ENCODE measurements at places on chromosomes 4 and X.

DNA sequence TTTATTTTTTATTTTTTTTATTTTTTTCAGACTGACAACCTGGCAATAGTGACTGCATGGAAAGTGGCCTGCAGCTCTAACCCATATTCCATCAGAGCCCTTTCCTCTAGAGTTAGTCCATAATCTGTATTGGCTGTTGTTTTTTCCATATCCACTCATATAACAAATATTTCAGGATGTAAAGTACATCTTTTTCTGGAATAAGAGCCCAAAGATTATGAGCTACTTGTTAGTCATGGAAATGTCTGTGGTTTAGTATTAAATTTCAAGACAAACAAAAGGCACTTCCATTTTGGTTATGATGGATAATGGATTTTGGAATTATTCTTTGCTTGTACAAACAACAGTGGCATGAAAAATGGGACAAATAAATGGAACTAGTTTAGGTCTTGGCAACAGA lies 296.0 kb upstream of the HS3ST1 start:
- no peak for DNase-seq

- DNase-seq: no peak
Observed at GRCh38 chr4:48127231-48127630, 6.8 kb downstream of the TXK start.

- DNase-seq: no peak
Observed at GRCh38 chr4:147865926-147866325, 134.0 kb downstream of the ARHGAP10 start.

DNA sequence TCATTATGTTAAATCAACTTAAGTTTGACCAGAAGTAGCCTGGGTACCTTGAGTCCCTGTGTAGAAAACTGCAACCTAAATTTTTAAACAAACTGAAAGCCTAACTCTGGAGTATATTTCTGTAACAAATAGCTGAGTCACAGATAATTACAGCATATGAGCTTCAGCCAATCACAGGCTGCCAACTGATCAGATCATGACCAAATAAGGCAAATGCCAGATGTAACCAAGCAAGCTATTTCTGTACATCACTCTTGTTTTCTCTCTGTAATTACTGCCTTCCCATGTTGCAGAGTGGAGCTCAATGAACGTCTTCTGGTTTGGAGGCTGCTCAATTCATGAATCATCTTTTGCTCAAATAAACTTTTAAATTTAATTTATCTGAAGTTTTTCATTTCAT lies 980.9 kb upstream of the DIAPH2 start:
- no peak for DNase-seq

DNA sequence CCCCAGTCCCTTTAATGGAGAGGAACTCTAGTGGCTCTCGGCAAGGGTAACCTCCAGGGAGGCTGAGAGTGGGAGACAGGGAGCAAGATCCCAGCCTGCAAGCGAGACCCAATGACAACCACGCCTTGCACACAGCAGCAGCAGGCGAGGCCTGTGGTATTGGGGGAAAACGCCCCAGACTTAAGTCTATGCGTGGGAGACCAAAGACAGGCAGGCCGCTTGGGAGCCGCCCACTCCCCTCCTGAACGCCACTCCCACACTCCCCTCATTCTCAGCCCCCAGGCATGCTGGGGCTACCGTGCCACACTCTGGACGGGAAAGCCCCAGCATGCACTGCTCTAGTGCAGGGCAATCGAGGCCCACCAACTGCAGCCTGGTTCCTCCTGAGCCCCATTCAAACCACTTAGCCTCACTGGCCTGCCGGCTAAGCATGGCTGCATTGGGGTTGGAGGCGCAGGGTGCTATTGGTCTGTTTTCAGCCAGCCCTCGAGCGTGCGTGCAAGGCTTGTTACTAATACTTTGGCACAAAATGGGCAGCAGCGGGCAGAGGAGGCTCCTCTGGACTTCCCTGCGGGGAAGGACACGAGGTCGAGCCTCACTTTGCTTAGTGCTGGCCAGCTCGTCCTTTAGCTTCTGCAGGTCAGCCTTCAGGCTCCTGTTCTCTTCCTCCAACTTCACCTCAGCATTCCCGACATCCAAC lies 14.8 kb downstream of the SLC6A8 start:
- DNase-seq: no peak

GRCh38 chr4:2837110-2837903 lies 6.3 kb upstream of the ADD1 start:
- peak; percentile 45 for DNase-seq

DNA sequence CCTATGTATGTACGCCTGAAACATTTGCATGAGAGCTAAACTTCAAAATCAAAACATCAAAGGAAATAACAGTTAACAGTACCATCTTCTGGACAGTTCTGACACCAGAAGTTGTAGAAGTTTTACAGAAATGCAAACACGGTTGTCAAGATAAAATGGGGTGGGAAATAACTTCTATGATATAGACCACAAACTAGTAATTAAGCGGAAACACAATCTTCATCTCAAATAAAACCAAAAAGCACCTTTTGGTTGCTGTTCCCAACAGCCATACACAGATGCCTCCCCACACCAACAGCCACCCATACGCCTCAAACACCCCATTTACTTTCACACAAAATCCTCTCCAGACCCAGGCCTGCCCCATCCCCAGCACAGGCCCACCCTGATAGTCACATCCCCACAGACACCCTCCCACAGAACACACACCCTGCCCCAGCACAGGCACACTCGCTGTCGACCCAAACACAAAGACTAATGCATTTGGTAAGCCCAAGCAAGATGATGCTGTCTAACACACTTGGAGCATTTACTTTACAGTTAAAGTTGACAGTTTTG lies 64.3 kb downstream of the TAPT1 start:
- no peak for DNase-seq

DNA sequence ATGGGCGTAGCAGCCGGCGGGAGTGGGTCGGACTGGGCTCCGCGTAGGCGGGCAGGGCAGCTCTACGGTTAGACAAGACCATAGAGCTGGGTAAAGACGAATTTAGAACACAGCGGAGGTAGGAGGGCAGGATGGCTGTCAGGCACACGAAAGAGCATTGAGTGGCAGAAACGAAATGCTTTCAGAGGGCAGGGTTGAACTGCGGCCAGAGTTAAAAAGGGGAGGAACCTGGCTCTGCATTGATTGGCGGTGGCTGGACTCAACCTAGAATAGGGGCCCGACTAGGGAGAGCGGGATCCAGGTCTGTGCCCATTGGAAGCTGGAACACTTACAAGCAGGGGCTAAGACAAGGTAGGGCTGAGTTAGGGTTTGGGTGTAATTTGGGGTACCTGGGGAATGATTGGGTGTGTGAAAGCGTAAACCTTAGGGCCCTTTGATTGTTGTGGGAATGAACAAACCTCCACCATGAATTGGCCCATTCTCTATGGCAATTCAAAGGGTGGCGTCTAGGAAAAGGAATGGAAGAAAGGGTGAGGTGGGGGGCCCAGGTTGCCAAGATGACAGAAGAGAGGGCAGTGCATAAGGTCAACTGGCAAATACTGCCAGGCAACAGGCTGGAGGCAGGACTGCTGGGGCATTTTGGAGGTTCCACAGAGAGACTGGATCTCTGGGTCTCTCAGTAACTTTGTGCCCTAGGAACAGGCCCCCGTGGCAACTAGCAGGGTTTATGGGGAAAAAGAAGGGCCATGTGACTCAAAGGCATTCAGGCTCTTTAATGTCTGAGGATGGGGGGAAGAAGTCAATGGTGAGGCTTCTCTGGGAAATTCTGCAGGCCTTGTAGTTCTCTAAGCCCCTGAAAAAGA lies 911 bp upstream of the ELK1 start:
- no peak for DNase-seq

GRCh38 chrX:7987160-7988012 lies 60.2 kb upstream of the PNPLA4 start:
- DNase-seq: no peak

DNA sequence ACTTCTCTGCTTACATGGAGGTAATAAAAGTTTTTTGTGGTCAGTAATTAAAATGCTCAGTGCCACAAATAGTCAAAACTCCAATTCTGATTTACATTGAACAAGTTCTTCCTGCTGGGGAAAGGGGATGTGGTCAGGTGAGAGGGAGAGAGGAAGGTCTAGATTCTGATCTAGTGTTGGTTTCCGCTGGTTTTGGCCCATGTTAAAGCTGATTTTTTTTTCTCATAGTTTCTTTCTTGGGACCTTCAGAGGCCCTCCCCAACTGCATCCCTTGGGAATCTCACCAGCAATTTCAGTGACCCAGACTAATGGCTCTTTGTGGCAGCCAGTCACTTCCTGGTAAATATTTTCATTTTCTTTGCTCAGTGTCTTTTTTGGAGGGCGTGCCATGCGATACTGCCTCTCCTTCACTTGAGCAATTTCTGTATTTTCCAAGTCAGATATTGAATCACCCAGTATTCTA lies 332.7 kb downstream of the RAPGEF2 start:
- no peak for DNase-seq

GRCh38 chr4:1859389-1859753 lies 3.4 kb upstream of the LETM1 start:
- no peak for DNase-seq

Measured in ecto neural progenitor cell (in vitro differentiated cells).